ENCODE measurements at places on chromosomes 11 and 22. TPM values are rescaled to one million over a fixed set of nuclear protein-coding genes. Genes with fewer than 3 reads are reported as not detected.

GRCh38 chr22:39923696-39924095 lies 22.8 kb downstream of the GRAP2 start:
- H3K4me1 ChIP-seq = peaks cover 70% of the 10 kb centered on the region
- H3K27ac ChIP-seq = no peak overlapping the region
- no peak for DNase-seq

DNA sequence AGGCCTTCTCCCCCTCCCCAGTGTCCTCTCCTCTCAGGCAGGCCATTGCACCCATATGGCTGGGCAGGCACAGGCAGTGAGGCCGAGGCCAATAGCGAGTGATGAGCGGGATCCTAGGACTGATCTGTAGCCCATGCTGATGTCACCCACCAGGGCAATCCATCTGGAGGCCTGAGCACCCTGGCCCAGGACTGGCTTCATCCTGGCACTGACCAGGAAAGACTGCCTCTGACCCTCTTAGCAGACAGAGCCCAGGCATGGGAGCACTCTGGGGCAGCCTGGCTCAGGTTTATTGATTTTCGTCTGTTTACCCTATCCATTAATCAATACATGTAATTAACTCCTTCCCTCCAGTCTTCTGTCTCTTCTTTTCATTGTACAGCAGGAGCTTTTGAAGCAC lies 5.1 kb upstream of the TIRAP start:
- peaks cover 18% of the 10 kb centered on the region for H3K4me1 ChIP-seq
- H3K36me3 ChIP-seq = peaks cover 25% of the 10 kb centered on the region
- H3K4me3 ChIP-seq = no peak overlapping the region
- no peak for DNase-seq
- no peaks in the 10 kb centered on the region for H3K27me3 ChIP-seq
- no peak overlapping the region for H3K27ac ChIP-seq

GRCh38 chr11:113828191-113828590 lies 47.2 kb downstream of the USP28 start:
- no peaks in the 10 kb centered on the region for H3K27me3 ChIP-seq
- DNase-seq = no peak
- H3K27ac ChIP-seq = no peak overlapping the region
- peaks cover 8% of the 10 kb centered on the region for H3K36me3 ChIP-seq

- no peak for DNase-seq
- H3K4me3 ChIP-seq = no peak overlapping the region
- peaks cover 8% of the 10 kb centered on the region for H3K36me3 ChIP-seq
Measured at GRCh38 chr11:28343304-28344233, 235.4 kb downstream of the METTL15 start.

DNA sequence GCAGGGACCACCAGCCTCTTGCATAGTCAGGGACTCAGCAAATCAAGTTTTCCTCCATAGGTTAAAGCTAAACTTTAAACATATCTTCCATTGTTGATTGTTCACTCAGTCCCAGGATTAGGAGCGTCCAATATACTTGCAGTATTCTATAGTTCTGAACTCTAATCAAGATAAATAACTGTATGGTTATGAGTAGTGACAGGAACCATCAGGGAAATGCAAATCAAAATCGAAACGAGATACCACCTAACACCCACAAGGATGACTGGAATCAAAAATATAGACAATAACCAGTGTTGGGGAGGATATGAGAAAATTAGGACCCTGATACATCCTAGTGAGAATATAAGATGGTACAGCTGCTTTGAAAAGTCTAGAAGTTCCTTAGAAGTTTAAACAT lies 190.0 kb downstream of the ETS1 start:
- H3K27me3 ChIP-seq = no peaks in the 10 kb centered on the region
- H3K36me3 ChIP-seq = no peaks in the 10 kb centered on the region
- DNase-seq = no peak
- no peak overlapping the region for H3K4me3 ChIP-seq
- H3K4me1 ChIP-seq = peaks cover 25% of the 10 kb centered on the region

GRCh38 chr22:49365191-49365837 lies 462.4 kb downstream of the BRD1 start:
- no peaks in the 10 kb centered on the region for H3K4me1 ChIP-seq
- no peak for DNase-seq
- no peak overlapping the region for H3K27ac ChIP-seq
- H3K4me3 ChIP-seq = no peak overlapping the region
- no peaks in the 10 kb centered on the region for H3K36me3 ChIP-seq

GRCh38 chr22:48943567-48944432 lies 883.9 kb downstream of the BRD1 start:
- no peaks in the 10 kb centered on the region for H3K4me1 ChIP-seq
- H3K36me3 ChIP-seq = no peaks in the 10 kb centered on the region
- no peak for DNase-seq
- H3K4me3 ChIP-seq = no peak overlapping the region
- peaks cover 5% of the 10 kb centered on the region for H3K27me3 ChIP-seq

GRCh38 chr22:23263651-23264555 lies 83.6 kb downstream of the BCR start:
- peak overlapping the region; percentile 38 for H3K27ac ChIP-seq
- no peaks in the 10 kb centered on the region for H3K27me3 ChIP-seq
- H3K36me3 ChIP-seq = peaks cover 1% of the 10 kb centered on the region
- no peaks in the 10 kb centered on the region for H3K4me1 ChIP-seq

- peaks cover 44% of the 10 kb centered on the region for H3K27me3 ChIP-seq
- H3K4me1 ChIP-seq = no peaks in the 10 kb centered on the region
- H3K36me3 ChIP-seq = no peaks in the 10 kb centered on the region
- DNase-seq = no peak
- no peak overlapping the region for H3K4me3 ChIP-seq
- no peak overlapping the region for H3K27ac ChIP-seq
Measured at GRCh38 chr22:43890901-43891331, 897 bp downstream of the PNPLA5 start.

- no peak for DNase-seq
- H3K36me3 ChIP-seq = no peaks in the 10 kb centered on the region
- H3K27ac ChIP-seq = no peak overlapping the region
- no peaks in the 10 kb centered on the region for H3K27me3 ChIP-seq
- H3K4me1 ChIP-seq = no peaks in the 10 kb centered on the region
- H3K4me3 ChIP-seq = no peak overlapping the region
Measured at GRCh38 chr22:40659166-40659565, 20.1 kb upstream of the MCHR1 start.

DNA sequence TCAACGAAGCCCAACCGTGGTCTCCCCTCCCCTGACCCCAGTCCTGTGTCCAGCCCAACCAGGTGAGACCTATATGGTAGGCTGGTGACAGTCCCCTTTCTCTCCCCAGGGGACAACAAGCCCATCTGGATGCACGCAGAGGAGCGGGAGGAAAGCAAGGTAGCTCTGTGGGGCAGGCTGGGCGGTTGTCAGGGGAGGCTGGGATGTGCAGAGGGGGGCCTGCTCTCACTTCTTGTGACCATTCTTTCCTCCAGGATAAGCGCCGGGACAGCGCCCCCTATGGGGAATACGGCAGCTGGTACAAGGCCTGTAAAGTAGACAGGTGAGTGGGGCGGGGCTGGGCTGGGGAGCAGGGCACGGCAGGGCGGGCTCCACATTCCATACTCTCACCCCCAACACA lies 3.5 kb upstream of the RAB1B start:
- peaks cover 7% of the 10 kb centered on the region for H3K36me3 ChIP-seq
- H3K27ac ChIP-seq = no peak overlapping the region
- peaks cover 19% of the 10 kb centered on the region for H3K4me1 ChIP-seq

GRCh38 chr11:83836065-83836464 lies 549.9 kb upstream of the CCDC90B start:
- H3K4me3 ChIP-seq = no peak overlapping the region
- H3K27ac ChIP-seq = no peak overlapping the region
- H3K27me3 ChIP-seq = no peaks in the 10 kb centered on the region
- H3K36me3 ChIP-seq = no peaks in the 10 kb centered on the region

GRCh38 chr22:22424956-22425355 lies 83.6 kb downstream of the ZNF280B start:
- no peak overlapping the region for H3K4me3 ChIP-seq
- peaks cover 4% of the 10 kb centered on the region for H3K4me1 ChIP-seq
- no peak overlapping the region for H3K27ac ChIP-seq

DNA sequence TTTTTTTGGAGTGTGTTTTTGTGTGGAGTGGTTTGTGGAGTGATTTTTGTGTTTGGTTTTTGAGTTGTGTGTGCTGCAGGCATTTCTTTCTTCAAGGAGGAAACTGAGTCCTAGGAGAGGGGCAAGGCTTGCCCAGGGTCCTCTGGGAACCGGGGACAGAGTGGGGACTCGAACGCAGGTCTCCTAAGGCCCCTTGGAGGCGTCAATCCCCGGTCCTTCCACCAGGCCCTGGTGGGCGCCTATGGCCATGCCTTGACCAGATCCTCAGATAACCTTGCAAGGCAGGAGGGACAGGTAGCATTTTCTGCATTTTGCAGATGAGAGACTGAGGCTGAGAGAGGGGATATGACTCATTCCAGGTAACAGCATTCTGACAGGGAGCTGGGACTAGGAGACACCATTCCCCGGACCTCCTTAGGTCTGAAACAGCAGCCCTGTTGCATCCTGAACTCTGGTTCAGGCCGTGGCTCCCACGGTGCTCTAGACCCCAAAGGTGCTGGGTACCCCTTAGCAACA lies 39.1 kb downstream of the MYO7A start:
- no peaks in the 10 kb centered on the region for H3K4me1 ChIP-seq
- no peak overlapping the region for H3K27ac ChIP-seq
- no peak for DNase-seq
- H3K36me3 ChIP-seq = no peaks in the 10 kb centered on the region

Gene FEN1
- total RNA-seq = 135 TPM

Gene TMPRSS5
- total RNA-seq = 0.28 TPM

Gene ZNF214
- not detected for total RNA-seq

Gene PGA3
- total RNA-seq = not detected

Gene TEAD1
- total RNA-seq = 0.43 TPM

Gene EI24
- 72.5 TPM for total RNA-seq

Gene MAPK8IP2
- 0.16 TPM for total RNA-seq

Gene PVALB
- total RNA-seq = not detected

Gene ZBTB16
- total RNA-seq = 1.7 TPM
